ENCODE measurements at places on chromosomes 12 and 14.

DNA sequence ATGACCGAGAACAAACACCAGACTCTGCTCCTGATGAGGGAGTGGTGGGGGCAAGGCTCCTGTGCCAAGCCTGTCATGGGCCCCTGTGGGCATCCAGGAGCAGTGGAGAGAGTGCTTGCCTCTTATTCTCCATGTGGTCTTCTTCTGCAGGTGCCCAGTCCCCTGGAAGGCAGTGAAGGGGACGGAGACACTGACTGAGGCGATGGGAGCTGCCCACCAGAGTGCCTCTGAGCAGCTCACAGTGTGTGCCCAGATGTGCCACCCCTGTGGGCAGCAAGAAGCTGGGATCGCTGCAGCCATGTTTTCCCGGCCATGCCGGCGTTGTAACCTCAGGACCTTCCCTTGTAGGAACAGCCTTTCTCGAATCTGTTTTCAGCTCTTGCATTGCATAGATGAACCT is 6.4 kb upstream of the EP400 start:
- no peak for DNase-seq

- DNase-seq: no peak
Measured at GRCh38 chr14:37994846-37995372, 212.8 kb upstream of the SSTR1 start.

- DNase-seq: no peak
Measured at GRCh38 chr14:32900547-32900946, 38.1 kb upstream of the NPAS3 start.

DNA sequence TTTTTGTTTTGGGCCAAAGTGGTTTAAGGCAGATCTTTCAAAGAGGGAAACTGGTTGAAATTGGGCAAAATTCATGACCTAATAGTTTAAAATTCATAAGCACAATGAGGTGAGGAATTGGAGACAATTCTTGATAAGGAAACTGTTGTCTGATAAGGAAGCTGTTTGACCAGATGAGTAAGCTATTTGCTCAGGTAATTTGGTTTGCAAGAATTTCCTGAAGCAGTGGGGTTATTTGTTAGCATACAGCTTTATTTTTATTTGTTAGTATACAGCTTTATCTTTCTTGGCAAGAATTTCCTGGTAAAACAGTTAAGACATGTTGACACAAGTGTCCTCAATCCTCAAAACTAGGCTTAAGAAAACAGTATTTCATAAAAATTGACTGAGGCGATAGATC is 559.0 kb downstream of the GALC start:
- no peak for DNase-seq

DNA sequence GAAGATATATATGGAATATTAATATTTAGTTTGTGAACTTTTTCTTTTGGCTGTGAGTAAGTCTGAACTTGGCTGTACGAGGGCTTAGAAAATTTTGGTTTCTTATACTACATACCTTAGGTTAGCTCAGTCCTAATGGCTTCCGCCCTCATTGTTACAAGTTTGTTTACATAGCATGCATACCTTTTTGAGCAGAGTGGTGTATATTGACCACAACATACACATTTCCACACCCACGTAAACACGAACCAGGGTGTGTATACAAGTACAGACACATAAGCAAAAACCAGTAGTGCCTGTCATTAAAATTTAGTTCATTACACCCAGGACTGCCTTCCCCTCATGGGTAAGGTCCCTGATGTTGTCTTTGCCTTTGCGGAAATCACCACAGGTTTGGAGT is 230.2 kb upstream of the RGS6 start:
- DNase-seq: peak; percentile 89

GRCh38 chr12:54232790-54233189 is 44.0 kb upstream of the SMUG1 start:
- peak; percentile 66 for DNase-seq

- peak; percentile 51 for DNase-seq
Measured at GRCh38 chr14:59283361-59283760, 94.9 kb downstream of the DAAM1 start.

DNA sequence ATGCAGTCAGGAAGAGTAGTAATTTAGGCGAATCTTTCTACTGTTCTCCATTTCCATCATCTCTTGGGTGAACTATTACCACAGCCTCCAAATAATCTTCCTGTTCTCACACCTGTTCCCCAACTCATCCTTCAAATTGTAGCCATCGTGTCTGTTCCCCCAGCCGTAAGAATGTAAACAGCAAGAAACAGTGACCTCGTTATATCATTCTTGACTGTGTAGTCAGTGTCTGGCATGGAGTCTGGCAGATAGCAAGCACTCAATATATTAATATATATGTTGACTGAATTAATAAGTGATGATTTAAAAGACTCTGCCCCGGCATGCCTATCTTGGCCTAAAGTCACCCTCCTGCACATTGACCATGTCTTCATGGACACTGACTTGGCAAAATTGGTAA is 20.3 kb downstream of the PDE6H start:
- peak; percentile 28 for DNase-seq
